ENCODE measurements at places on chromosomes 2 and 18.
A peak's percentile ranks its signal among the peaks of the same experiment; 100 is the strongest.

GRCh38 chr2:58107803-58108710, 61.5 kb downstream of the VRK2 start:
- no peak for DNase-seq

DNA sequence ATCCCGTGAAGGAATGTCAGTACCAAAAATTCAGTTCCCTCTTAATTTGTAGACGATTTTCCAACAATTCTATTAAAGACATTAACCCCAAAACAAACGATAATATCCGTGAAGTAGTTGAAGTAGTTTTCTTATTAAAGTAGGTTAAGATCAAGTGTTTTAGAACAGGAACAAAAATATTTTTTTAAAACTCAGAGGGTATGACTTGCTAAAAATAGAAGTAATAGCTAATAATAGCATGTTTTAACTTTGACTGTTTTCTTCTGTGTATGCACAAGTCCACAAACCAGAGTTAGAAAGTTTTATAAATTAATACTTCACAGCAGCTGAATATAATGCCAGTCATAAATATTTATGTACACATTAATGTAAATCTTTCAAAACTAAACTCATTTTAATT, 2.4 kb downstream of the DNAJC10 start:
- no peak for DNase-seq

DNA sequence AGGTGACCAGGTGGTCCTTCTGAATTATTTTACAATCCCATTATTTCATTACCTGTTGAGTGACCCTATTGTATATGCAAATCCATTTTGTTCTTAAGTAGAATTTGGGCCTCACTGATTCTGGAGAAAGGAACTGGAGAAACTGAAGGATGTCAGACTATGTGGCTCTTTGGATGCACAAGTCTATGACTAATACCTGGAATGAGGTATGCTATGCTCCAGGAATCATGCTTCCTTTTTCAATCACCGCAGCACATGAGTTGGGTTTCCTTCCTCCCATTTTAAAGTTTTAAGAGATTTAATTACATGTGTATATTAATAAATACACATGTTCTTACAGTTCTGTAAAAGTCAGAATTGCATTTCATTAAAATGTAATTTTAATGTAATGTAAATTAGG, 253.9 kb upstream of the VWC2L start:
- no peak for DNase-seq

- DNase-seq = no peak
Measured at GRCh38 chr2:161729-162128, 102.1 kb downstream of the SH3YL1 start.

DNA sequence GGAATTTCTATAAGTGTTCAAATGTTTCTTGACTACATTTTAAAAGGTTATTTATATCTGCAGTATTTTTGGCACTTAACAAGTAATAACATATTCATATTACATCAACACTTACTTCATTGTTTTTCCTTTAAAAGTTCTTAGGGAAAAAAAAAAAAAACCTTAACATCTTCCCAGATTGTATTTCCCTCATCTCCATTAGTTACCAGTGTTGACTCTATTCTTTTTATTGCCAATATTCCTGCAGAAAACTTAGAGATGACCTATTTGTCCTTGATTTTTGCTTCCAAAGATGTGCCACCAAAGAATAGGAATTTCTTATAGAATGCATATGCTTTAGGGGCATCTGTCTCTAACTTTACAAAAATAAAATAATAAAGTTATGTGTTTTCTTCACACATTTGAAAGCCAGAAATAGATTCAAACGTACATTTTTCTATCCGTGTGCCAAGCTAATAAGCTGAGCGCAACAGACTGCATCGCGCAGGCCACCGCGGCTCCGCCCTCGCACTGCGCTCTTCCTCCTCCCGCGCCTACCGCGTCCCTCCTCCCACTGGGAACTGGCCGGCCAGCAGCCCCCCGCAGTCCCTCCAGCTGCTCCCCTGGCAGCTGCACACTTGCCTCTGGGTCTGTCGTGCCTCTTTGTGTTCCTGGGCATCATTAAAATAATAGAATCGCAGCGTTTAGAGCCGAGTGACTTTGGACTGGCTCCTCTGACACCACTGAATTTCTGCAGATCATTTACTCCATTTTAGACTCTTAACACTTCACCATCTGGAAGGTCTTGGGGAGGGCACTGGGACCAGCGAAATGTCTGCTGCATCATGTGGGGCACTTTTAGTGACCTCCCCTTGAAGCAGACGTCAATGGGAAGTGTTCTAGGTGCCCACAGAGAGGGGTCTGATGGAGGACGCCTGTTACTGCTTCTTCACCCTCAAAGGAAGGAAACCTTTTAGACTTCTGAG, 21.2 kb upstream of the NAB1 start:
- peak; percentile 93 for DNase-seq
